ENCODE measurements at places on chromosomes 3 and 15.

GRCh38 chr3:23991683-23992628, 46.9 kb downstream of the NR1D2 start:
- DNase-seq: no peak

DNA sequence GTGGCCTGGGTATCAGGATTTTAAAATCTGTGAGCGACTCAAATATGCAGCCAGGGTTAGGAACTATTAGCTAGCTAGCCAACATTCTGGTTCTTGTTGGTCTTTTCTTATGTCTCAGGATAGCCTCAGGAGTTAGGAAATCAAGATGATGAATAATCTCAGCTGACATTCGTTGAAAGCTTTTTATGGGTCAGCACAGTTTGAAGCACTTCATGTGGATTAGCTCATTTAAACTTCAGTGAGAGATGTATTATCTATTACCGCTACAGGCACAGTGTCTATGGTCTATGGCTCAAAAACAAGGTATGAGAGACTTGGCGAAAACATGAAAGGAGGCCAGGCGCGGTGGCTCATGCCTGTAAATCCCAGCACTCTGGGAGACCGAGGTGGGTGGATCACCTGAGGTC, 187.5 kb upstream of the THRB start:
- no peak for DNase-seq

DNA sequence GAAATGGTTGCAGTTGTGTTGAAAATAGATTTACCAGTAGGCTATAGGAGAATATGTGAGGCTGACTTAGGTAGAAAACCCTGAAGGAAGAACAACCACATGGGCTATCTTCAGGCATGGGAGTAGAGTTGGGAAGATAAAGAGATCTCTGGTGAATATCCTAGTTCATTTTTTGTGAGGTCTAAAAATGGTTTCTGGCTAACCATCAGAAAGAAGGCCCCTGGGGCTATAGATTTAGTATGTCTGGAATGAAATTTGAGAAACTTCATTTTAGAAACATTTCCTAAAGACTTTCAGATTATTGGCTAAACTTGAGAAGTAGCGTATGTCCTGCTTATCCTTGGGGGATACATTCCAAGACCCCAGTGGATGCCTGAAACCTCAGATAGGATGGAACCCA, 148.2 kb downstream of the NAALADL2 start:
- DNase-seq: no peak

- no peak for DNase-seq
Measured at GRCh38 chr15:78507831-78508160, 419 bp downstream of the HYKK start.

DNA sequence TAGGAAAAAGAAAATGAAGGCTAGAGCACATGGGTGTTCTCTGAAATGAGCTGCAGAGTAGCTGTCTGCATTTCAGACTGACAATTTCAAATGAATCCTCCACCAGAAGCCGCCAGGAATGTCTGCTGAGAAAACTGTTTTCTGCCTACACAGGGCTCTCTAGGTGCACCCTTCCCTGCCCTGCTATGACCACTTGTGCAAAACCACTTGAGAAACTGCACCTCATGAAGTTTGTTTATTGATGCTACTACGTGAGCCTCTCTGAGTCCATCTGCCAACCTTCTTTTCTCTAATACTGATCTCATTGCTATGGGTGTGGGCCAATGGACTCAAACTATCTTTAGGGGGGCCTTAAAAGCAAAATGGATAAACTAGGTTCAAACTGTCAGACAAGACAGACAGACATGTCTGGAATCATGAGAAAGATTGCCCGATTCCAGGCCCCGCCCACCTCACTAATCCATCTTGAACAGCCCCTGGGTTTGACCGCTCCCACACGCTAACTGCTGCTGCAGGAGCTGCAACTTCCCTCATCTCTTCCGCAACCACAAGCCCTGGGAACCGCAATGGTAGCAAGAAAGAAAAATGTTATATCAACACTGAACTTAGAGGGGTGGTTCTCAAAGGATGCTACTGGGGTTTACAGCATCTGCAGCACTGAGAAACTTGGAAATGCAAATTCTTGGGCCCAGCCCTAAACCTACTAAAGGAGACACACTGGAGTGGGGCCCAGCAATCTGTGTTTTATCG, 9.0 kb upstream of the CD47 start:
- no peak for DNase-seq

- DNase-seq: no peak
Measured at GRCh38 chr3:165783383-165783782, 53.8 kb downstream of the BCHE start.

GRCh38 chr15:39997639-39998038, 41.3 kb downstream of the SRP14 start:
- DNase-seq: no peak

DNA sequence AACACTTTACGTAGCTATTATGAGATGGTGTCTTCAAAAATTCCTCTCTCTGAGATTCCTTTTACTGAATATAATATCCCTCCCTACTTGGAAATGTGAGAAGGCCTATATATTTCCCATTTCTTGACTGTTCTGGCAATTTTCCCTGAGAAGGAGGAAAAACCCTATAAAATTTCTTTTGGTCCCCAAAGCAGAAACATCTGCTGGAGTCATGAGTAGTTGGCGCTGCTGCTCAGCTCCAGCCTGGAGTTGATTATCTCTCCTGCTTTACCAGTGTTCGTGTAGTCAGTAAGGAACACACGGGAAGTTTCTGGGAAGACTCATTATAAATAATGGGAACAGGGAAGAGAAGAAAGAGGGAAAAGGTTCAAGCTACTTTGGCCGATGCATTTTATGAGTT, 680.1 kb downstream of the EPHA3 start:
- DNase-seq: no peak

DNA sequence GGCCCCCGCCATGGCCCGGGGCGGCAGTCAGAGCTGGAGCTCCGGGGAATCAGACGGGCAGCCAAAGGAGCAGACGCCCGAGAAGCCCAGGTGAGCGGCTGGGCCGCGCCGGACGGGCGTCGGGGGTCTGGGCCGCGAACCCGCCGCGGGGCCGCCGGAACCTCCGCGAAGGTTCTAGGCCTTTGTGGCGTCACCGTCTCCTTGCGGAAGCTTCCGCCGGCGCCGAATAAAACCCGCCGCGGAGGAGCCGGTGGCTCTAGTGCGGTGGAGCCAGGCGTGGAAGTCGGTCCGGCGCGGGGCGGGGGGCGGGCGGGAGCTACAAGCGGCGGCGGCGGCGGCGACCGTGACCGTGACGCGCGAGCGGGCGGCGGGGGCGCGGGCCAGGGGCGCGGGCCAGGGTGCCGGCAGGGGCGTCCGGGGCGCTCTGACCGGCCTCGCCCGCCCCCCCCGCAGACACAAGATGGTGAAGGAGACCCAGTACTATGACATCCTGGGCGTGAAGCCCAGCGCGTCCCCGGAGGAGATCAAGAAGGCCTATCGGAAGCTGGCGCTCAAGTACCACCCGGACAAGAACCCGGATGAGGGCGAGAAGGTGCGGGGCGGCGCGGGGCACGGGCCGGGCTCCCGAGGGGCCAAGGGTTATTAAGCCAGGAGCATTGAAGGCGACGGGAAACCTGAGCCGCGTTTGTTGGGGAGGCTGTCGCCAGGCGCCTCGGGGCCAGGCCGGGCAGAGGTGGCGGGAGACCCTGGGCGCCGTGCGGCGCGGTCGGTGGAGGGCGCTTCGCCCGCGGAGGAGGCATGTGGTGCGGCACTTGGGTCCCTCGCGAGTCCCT, at the start of gene DNAJA4:
DNAJA4 (plus strand) TSS at position 259 of the 833 bp plus-strand sequence; CDS start at position 461, 202 bp downstream.
- no peak for DNase-seq

DNA sequence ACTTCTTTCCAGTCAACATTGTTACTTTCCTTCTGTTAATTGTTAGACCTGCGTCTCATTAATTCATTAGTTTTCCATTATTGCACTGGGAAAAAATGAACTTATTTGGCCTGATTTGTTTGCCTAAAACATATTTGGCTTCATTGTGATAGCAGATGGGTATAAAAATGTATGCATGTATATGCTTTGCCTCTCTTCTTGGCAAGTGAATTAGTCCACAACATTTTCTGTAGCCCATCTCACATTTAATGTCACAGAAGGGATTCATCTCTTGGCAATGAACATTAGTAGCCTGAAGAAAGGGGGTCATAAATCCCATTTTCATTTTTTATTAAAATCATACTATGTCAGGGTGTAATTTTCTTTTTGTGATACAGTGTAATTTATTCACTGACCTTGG, 125.2 kb downstream of the TUSC7 start:
- no peak for DNase-seq

- no peak for DNase-seq
Measured at GRCh38 chr15:78077053-78077870, at the start of gene TBC1D2B. Gene TBC1D2B (minus strand): TSS chr15:78077711. CDS start chr15:78077652, 59 bp downstream.

DNA sequence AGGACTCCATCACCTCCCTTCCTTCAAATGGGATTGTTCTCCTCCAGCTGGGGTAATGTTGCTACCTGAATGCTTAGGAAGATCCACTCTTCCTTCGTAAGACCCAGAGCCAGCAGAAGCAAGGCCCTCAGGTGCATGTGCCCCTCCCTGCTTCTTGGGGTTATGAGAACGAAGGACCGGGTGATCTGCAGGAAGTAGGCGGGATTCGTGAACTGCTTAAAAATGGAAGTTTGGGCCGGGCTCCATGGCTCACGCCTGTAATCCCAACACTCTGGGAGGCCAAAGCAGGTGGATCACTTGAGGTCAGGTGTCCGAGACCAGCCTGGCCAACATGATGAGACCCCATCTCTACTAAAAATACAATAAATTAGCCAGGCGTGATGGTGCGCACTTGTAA, 8.0 kb downstream of the TLR9 start:
- DNase-seq: no peak

DNA sequence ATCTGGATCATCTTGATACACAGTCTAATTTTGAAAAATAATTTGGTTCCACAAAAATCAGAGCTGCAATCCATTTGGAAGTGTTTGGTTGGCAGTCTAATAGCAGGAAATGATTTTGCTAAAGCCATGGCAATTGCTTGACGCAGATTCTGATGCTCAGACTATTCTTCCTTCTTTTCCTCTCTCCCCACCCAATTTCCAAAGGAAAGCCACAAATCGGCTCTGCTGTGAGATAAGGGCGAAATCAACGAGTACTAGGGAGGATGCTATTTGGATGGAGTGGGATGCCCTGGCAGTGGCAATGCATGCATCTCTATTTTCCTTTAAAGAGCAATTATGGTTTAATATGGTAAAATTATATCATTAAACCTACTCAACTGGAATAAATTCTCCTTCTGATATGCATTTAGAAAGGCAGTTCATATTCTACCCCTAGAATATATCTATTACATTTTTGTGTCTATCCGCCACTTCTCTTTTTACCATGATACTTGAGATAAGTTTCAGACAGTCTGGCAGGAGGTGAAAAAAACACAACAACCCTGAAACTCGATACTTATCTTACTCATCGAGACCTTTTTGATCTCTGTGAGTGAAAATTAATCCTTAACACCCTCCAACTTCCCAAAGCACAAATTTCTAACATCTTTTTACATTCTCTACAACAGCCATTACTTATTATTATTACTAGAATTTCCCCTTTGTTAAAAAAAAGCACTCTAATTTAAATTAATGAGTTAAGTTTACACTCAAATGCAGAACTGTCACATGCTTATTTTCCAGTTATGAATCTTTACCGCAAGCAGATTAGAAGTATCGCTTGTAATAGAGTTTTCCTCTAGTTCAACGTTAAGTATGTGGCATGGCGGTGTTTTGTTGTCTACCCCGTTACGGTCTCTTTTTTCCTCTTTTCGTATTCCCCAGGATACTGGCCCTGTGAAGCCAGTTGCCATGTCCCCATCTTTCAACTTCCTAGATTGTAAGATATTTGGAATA, 433.3 kb downstream of the FOXP1 start:
- no peak for DNase-seq

GRCh38 chr3:197001972-197002700, 27.5 kb downstream of the MELTF start:
- no peak for DNase-seq

DNA sequence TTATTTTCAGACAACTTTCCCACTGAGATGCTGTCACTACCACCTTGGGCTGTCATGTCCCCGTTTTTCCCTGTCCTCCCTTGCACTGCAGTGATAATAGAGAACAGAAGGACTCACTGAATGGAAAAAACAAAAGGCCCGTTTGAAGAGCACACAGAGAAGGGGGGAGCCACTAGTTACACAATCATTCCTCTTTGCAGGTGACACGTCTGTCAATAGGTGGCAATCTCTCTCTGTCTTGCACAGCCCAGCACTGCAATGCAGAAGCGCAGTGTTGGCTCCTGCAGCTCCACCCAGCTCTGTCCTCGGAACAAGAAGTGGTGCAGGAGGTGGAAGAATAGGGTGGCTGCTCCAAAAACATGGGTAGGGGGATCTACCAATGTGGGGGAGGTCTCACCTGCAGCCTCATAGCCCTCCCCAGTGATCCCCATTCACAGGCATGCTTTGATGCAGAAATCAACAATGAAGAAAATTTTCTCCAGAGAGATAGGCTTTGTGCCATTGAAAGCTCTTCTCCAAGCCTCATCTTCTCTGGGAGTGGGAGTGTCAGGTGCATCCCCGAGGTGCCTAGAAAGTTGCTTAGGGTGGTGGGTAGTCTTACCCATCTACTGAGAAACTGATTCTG, 31.8 kb downstream of the FSTL1 start:
- no peak for DNase-seq

DNA sequence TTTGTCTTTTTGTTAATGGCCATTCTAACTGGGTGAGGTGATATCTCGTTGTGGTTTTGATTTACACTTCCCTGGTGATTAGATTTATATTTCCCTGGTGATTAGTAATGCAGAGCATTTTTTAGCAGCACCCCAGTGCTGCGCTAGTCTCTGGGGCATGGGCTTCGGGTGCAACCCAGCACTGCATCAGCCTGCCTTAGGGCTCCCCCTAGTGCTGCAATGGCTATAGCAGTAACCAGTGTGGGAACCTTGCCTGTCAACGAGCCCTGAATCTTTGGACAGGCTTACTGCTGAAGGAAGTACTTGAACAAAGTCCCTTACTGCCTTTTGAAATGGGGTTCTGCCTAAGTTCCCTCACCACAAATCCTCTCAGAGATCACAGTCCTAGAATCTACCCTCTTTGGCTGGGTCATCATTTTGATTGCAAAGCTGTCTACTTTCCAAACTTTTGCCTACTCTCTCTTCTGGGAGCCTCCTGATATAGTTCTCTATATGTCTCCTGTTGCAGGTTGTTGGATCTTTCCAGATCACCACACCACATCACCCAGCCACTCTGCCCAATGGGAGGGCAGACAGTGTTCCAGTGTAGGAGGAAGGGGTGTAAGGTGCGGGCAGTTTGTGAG, 79.2 kb upstream of the CCNL1 start:
- no peak for DNase-seq

- no peak for DNase-seq
Measured at GRCh38 chr3:34583451-34583850, 785.0 kb downstream of the PDCD6IP start.

Data from cortex of kidney (tissue), 1 donor.